ENCODE measurements at places on chromosomes 13 and 19.

DNA sequence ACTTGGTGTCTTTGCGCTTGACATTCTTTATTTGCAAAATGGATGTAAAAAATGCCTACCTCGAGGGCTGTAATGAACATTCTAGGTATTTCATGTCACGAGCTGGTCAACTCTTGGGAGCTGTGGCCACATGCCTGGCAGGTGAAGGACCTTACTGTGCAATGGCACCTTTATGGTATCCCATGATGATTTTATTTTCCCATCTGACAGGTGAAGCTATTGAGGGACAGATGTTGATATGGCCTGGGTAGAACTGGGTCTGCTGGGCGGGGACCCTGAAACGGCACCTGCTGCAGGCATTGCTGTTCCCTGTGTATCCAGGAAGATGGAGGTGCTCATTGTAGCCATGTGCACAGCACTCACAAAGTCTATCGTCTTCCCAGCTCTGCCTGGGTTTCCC, 332.2 kb downstream of the TEX29 start:
- DNase-seq, result no peak
- no peaks in the 10 kb centered on the region for H3K36me3 ChIP-seq

DNA sequence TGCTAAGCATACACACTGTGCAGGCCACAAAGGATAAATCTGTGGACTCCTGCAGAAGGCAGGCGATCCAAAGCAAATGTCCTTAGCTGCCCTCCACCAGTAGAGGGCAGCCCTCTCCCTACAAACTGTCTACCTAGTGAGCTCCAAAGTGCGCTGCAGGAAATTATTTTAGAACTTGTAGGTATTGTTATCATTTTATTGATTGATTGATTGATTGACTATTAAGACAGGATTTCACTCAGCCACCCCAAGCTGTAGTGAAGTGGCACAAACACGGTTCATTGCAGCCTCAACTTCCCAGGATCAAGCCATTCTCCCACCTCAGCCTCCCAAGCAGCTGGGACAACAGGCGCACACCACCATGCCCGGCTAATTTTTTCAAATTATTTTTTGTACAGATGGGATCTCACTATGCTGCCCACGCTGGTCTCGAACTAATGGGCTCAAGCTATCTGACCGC, 37.3 kb downstream of the RNF6 start:
- DNase-seq, result no peak
- no peaks in the 10 kb centered on the region for H3K27me3 ChIP-seq
- H3K27ac ChIP-seq, result no peak overlapping the region

DNA sequence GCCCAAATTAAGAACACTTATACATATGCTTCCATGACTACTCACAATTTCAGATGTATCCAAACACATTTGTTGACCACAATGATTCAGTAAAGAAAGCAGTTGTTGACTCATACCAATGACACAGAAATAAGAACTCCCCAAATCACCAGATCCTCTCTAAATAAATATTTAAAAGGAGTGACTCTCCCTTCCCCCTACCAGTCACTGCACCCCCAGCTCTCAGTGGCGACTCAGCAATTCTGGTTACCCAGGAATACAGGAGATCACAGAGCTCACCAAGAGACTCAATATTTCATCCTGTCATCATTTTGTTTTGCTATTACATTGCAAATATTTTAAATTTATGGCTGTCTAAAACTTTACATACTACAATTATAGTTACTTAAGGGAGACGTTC, 131.5 kb downstream of the RGCC start:
- H3K27me3 ChIP-seq, result no peaks in the 10 kb centered on the region
- no peaks in the 10 kb centered on the region for H3K4me1 ChIP-seq
- no peak for DNase-seq
- H3K4me3 ChIP-seq, result no peak overlapping the region

- H3K36me3 ChIP-seq, result no peaks in the 10 kb centered on the region
- no peaks in the 10 kb centered on the region for H3K27me3 ChIP-seq
- no peak overlapping the region for H3K4me3 ChIP-seq
- DNase-seq, result no peak
- peaks cover 26% of the 10 kb centered on the region for H3K4me1 ChIP-seq
These were observed 310.9 kb downstream of the ZNF536 start for GRCh38 chr19:30682999-30683536.

DNA sequence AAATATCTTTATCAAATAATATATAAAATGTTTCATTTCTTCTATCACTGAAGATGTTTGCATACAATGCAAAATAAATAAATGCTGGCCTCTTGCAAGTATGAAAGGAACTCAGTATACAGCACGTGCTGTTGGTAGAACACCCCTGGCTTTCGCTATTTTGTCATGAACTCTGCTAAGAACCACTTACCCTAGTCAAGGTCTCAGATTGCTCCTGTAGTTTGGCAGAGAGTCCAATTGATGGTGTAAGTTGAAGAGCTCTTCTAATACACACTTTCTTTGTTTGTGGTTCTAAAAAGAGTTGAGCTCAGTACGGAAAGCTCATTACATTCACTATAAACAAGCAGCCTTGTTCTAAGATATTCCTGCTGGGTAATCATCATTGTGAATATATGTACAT, 1258.9 kb downstream of the EFNB2 start:
- DNase-seq, result no peak
- H3K27me3 ChIP-seq, result no peaks in the 10 kb centered on the region
- H3K36me3 ChIP-seq, result no peaks in the 10 kb centered on the region
- H3K4me1 ChIP-seq, result no peaks in the 10 kb centered on the region

GRCh38 chr13:72853000-72853399, 71.1 kb downstream of the PIBF1 start:
- H3K4me3 ChIP-seq, result no peak overlapping the region
- H3K27me3 ChIP-seq, result no peaks in the 10 kb centered on the region
- no peak overlapping the region for H3K27ac ChIP-seq
- peaks cover 30% of the 10 kb centered on the region for H3K36me3 ChIP-seq
- no peak for DNase-seq

DNA sequence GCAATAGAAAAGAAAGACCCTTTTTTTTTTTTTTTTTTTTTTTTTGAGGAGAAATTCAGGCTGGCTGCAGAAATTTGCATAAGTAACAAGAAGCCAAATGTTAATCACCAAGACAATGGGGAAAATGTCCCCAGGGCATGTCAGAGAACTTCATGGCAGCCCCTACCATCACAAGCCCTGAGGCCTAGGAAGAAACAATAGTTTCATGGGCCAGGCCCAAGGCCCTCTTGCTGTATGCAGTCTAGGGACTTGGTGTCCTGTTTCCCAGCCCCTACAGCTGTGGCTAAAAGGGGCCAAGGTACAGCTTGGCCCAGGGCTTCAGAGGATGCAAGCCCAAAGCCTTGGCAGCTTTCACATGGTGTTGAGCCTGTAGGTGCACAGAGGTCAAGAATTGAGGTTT, 88.4 kb upstream of the TPP2 start:
- no peaks in the 10 kb centered on the region for H3K4me1 ChIP-seq
- no peak overlapping the region for H3K27ac ChIP-seq
- H3K36me3 ChIP-seq, result no peaks in the 10 kb centered on the region
- no peak for DNase-seq

DNA sequence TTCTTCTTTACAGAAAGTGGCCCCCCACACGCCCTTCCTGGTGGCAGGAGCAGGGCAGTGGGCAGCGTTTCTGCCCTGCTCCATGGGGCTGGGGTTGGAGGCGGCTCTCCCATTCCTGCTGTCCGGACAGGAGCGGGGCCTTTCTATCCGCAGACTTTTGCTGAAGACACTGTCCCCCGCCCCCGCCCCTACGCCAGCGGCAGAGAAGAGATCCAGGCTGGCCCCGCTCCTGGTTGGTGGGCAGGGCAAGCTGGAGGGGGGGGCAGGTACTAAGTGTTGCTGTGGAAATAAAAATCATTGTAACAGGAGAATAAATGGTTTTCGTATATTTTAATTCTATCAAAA, 81.7 kb downstream of the ZNF429 start:
- H3K4me3 ChIP-seq, result peak overlapping the region; percentile 70
- H3K27me3 ChIP-seq, result peaks cover 4% of the 10 kb centered on the region
- DNase-seq, result no peak
- H3K36me3 ChIP-seq, result no peaks in the 10 kb centered on the region
- peaks cover 17% of the 10 kb centered on the region for H3K4me1 ChIP-seq

- H3K27ac ChIP-seq, result peak within 1 kb of the TSS; percentile 96
- peaks cover 26% of the 10 kb centered on the region for H3K36me3 ChIP-seq
- peak within 1 kb of the TSS; percentile 80 for H3K4me3 ChIP-seq
- DNase-seq, result peak; percentile 96
- H3K4me1 ChIP-seq, result peaks cover 40% of the 10 kb centered on the region
These were observed at the start of gene TBCB for GRCh38 chr19:36115453-36116343. TBCB (plus strand) TSS chr19:36115468; CDS start chr19:36115561, 93 bp downstream.

GRCh38 chr13:77583581-77583980, 48.1 kb downstream of the SCEL start:
- H3K27me3 ChIP-seq, result no peaks in the 10 kb centered on the region
- no peaks in the 10 kb centered on the region for H3K36me3 ChIP-seq
- DNase-seq, result no peak
- no peaks in the 10 kb centered on the region for H3K4me1 ChIP-seq
- H3K27ac ChIP-seq, result no peak overlapping the region

- H3K27me3 ChIP-seq, result peaks cover 7% of the 10 kb centered on the region
- DNase-seq, result no peak
- peaks cover 8% of the 10 kb centered on the region for H3K36me3 ChIP-seq
- peaks cover 12% of the 10 kb centered on the region for H3K4me1 ChIP-seq
- peak overlapping the region; percentile 51 for H3K4me3 ChIP-seq
These were observed 5.3 kb upstream of the GPR4 start for GRCh38 chr19:45607071-45608029.

DNA sequence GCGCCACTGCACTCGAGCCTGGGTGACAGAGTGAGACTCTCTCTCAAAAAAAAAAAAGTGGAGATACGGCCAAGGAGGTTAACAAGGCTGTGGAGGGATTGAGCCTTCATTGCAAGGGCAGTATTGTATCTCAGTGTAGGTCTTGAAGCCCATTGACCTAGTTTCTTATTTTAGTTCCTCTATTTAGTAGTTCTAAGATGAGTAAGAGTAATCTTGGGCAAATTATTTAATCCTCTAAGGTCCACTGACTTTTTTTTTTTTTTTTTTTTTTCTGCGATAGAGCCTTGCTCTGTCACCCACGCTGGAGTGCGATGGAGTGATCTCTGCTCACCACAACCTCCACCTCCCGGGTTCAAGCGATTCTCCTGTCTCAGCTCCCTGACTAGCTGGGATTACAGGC, 14.3 kb upstream of the ILF3 start:
- no peak overlapping the region for H3K4me3 ChIP-seq
- DNase-seq, result no peak
- peaks cover 83% of the 10 kb centered on the region for H3K36me3 ChIP-seq
- H3K27me3 ChIP-seq, result no peaks in the 10 kb centered on the region

DNA sequence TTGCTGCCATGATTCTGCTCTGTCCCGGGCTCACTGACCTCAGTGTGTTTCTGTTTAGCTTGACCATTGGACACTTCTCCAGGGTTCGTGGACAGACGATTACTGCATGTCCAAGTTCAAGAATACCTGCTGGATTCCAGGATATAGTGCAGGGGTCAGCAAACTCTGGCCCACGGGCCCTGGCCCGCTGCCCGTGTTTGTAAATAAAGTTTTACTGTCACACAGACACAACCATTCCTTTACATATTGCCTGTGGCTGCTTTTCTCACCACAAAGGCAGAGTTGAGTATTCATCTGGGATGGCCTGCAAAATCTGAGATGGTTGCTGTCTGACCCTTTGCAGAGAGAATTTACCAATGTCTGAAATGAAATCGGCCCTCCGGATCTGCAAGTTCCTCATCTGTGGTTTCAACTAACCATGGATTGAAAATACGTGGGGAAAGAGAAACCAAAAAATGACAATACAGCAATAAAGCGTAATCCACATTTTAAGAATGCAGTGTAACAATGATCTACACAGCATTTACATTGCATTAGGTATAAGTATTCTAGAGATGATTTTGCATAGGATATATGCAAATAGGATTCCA, 25.9 kb upstream of the F2RL3 start:
- H3K27ac ChIP-seq, result no peak overlapping the region
- no peak for DNase-seq
- H3K4me1 ChIP-seq, result no peaks in the 10 kb centered on the region
- H3K27me3 ChIP-seq, result no peaks in the 10 kb centered on the region

- H3K27me3 ChIP-seq, result no peaks in the 10 kb centered on the region
- DNase-seq, result no peak
- no peaks in the 10 kb centered on the region for H3K36me3 ChIP-seq
- H3K4me3 ChIP-seq, result peak overlapping the region; percentile 60
- H3K4me1 ChIP-seq, result peaks cover 83% of the 10 kb centered on the region
These were observed 3.5 kb upstream of the CIRBP start for GRCh38 chr19:1265615-1266128.

DNA sequence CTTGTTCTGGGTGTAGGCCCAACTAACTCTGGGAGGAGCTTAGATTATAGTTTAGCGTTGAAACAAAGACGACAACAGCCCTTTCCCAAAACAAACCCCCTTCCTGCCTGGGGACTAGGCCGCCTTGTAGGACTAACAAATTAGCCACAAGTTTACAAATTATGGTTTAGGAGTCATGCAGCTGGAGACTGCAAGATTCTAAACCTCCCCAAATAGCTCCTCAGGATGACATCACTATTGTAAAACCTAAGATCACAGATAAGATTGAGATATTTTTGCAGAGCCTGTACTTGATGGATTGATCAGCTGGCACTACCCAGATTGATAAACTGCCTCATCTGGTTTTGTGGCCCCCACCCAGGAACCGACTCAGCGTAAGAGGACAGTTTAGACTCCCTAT, 2.3 kb upstream of the SLC25A15 start:
- H3K4me3 ChIP-seq, result no peak overlapping the region
- DNase-seq, result no peak
- no peaks in the 10 kb centered on the region for H3K36me3 ChIP-seq
- H3K27me3 ChIP-seq, result no peaks in the 10 kb centered on the region
- peaks cover 8% of the 10 kb centered on the region for H3K4me1 ChIP-seq

- peak overlapping the region; percentile 90 for H3K4me3 ChIP-seq
- H3K27ac ChIP-seq, result peak overlapping the region; percentile 96
- DNase-seq, result peak; percentile 98
- no peaks in the 10 kb centered on the region for H3K27me3 ChIP-seq
These were observed 3.8 kb downstream of the PPP1R12C start for GRCh38 chr19:55113570-55114039.

- peaks cover 20% of the 10 kb centered on the region for H3K36me3 ChIP-seq
- H3K27ac ChIP-seq, result no peak overlapping the region
- no peak overlapping the region for H3K4me3 ChIP-seq
- DNase-seq, result no peak
- H3K4me1 ChIP-seq, result no peaks in the 10 kb centered on the region
- H3K27me3 ChIP-seq, result no peaks in the 10 kb centered on the region
These were observed 18.7 kb downstream of the PPP5C start for GRCh38 chr19:46365561-46365960.

DNA sequence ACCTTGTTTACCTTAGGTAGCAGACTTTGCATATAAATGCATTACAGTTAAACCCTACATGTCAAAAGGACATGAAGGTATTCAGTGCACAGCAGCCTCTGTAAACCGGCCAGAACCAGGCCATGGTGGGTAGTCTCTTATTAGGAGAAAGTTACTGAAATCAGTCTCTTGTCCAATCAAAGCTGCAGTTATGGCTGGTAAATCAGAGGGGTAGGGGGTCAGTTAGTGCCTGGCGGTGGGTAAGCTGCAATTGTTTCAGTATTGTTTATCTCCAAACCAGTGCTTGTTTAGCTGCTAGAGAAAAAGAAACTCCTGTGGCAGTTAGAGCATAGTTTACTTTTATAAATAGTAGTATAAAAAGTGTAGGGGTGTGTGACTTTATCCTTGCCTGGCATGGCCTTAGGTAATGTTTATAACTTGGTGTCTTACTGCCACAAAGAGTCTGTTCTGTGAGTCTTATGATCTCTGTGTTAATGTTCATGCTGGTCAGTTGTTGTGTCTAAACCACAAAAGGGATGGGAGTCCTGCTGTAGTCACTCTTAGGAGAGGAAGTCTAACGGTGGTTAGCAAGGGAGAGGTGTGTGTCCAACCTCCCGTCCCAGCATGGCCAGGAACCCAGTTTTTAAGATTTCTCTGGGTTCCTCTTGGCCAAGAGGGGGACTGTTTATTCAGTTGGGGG, 28.0 kb downstream of the CHST8 start:
- H3K27me3 ChIP-seq, result no peaks in the 10 kb centered on the region
- DNase-seq, result no peak
- H3K27ac ChIP-seq, result no peak overlapping the region
- no peaks in the 10 kb centered on the region for H3K4me1 ChIP-seq
- no peaks in the 10 kb centered on the region for H3K36me3 ChIP-seq
- H3K4me3 ChIP-seq, result no peak overlapping the region
